ENCODE measurements at places on chromosomes 7 and 10. TPM values are rescaled to one million over a fixed set of nuclear protein-coding genes. Genes with fewer than 3 reads are reported as not detected.

Gene GPR37
- 0.32 TPM for total RNA-seq

Gene FEZF1
- not detected for total RNA-seq

Gene FFAR4
- total RNA-seq, result 1.0 TPM

Gene GPR85
- 0.33 TPM for total RNA-seq

Gene FXYD4
- not detected for total RNA-seq

Gene LGI1
- 0.15 TPM for total RNA-seq

Gene ATAD1
- 49.6 TPM for total RNA-seq

Gene SLC26A5
- 3.6 TPM for total RNA-seq

Gene EN2
- total RNA-seq, result not detected

Gene GIMAP5
- total RNA-seq, result 18.7 TPM

Gene SPDYE2B
- total RNA-seq, result not detected

Gene CFAP70
- 7.8 TPM for total RNA-seq

Gene LRRC4
- total RNA-seq, result 0.33 TPM

Gene KLF14
- 0.80 TPM for total RNA-seq

Gene DPCD
- 25.9 TPM for total RNA-seq

Gene ITPRIP
- total RNA-seq, result 20.9 TPM

Gene FERD3L
- total RNA-seq, result not detected

Gene NUTM2E
- total RNA-seq, result not detected

Gene NKX6-2
- not detected for total RNA-seq

Gene ACADSB
- 31.8 TPM for total RNA-seq

Gene SFTPA2
- 0.98 TPM for total RNA-seq

Gene EPHB4
- total RNA-seq, result 64.9 TPM

Gene FAM13C
- 17.8 TPM for total RNA-seq

Gene GBX1
- total RNA-seq, result not detected

Gene ZCWPW1
- 8.6 TPM for total RNA-seq

Gene HSPA12A
- total RNA-seq, result 23.6 TPM

Gene WNT8B
- total RNA-seq, result not detected

Gene NYAP1
- total RNA-seq, result 0.59 TPM

Gene NPFFR1
- not detected for total RNA-seq

Gene PHKG1
- 2.8 TPM for total RNA-seq

Gene ARHGAP22
- 4.8 TPM for total RNA-seq
